ENCODE measurements at places on chromosomes 6 and 20.

DNA sequence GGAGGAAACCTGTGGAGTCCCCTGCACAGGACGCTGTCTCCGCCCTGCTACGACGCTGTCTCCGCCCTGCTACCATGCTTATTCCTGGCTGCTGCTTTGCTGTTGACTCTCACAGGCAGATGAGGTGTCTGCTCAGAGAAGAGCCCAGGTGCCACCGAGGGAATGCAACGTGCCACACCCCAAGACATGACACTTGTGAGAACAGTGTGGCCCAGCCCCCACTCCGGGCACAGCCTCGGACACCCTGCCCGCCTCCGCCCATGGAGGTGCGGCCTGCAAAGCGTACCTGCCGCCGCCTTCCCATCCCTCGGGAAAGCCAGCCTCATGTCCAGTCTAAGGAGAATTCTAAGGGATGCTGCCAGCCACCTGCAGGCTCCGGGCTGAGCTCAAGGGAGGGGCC, 15.6 kb upstream of the MRGBP start:
- no peak for DNase-seq

DNA sequence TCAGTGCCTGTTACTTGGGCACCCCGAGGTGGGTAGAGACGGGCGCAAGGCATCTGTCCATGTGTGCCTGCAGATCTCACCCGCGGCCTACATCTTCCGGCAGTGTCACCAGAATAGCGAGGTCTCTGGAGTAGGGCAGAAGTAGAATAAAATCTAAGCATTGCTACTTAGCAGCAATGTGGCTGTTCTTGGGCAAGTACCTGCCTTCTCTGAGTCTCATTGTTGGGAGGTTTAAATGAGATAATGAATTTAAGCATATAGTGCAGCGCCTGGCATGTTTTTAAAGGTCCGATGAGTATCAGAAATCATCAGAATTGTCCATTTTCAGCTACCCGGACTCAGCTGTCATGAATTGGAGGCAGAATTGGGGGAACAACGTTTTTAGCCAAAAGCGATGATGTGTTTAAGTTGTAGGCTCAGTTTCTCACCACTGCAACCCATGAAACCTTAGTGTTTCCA, 800 bp downstream of the ABCC10 start:
- no peak for DNase-seq

DNA sequence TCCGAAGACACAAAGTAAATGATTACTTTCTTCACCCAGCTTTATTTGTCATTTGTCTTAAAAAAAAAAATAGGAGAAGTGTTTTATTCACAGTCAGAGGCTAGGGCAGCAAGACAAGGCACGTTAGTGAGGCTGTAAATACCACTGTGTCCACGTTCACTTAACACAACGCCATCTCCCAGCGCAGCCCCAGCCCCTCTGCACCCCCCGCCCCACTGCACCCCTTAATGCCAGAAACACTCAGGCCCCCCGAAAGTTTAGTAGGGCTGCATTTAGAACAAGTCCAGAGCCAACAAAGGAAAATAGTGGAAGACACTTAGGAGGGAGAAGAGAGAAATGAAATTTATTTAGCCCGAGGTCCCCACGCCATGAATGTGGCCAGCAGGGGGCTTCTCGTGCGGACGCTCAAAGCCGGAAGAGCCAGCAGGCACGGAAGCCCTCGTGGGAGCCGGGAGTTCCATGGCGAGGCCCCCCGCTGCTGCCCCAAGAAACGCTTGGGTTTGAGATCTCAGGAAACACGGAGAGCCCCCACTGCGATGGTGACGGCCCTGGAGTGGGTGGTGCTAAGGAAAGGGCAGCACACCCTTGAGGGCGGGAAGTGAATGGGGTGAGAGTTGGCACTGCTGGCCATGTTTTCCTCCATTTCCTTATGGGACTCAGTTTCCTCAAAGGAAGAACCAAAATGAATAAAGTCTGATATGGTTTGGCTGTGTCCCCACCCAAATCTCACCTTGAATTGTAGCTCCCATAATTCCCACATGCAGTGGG, 50.2 kb downstream of the IYD start:
- peak; percentile 86 for DNase-seq

GRCh38 chr20:44198872-44199271, 11.7 kb downstream of the OSER1 start:
- DNase-seq: no peak

GRCh38 chr6:108250240-108250866, 10.5 kb downstream of the SNX3 start:
- no peak for DNase-seq

DNA sequence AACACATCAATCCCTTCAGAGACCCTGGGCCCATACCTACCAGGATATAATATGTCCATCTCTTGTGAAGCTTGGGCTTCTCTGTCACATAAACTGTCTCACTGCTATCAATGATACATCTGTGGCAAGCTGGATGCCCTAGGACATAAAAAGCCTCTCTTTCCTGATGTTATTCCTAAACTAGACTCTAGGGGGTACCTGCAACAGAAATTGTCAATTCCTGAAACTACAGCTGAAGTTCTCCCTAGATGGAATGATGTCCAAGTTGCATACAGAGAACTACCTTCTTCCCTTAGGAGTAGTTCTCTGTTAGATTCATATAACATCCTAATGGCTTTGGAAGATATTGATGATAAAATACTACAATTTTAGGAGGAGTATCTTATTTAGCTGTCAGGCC, 35.8 kb downstream of the TBX18 start:
- no peak for DNase-seq

DNA sequence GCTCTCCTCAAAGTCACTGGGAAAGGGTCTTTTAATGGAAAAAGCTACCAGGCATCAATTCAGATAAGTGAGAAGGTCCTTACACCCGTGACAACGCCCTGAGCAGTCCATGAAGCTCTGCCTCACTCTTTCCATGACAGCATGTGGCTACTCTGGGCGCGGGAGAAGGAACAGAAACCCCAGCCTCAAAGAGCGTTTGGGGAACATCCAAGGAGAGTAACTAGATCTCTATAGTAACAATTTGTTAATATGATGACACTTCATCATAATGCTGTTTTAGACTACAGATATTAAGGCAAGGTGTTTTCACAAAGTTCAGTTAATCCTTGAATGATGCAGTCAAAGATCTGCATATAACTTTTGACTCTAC, 55.2 kb downstream of the KIF6 start:
- DNase-seq: no peak

GRCh38 chr6:43078691-43079090, 2.6 kb downstream of the PTK7 start:
- DNase-seq: no peak

- DNase-seq: no peak
Measured at GRCh38 chr6:53411451-53411850, 62.7 kb upstream of the ELOVL5 start.

DNA sequence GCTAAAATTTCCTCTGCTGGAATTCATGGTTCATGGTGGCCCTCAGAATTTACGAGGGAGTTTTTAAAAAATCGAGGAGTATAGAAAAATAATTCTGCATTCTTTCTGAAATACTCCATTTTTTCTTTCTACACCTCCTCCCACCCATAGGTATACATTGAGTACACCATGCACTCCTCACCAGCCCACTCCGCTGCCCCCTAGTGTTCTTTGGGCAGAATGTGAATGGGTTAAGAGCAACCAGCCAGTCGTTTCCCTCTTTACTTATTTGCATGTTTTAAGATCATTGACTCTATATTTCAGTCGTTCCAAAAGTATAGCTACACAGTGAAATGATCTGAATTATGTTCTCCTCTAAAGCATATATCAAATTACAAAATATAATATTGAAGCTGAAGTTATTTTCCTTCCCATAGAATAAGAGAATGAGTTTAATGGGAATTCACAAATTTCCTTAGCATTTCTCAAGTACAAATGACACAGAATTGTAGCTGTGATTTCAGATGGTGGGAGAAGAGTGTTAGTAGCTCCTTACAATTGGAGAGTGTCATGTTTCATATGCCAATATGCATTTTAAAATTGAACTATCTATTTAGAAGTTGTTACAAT, 977.7 kb upstream of the SLC35B3 start:
- DNase-seq: no peak

- no peak for DNase-seq
Measured at GRCh38 chr6:54800050-54800600, 46.4 kb upstream of the FAM83B start.

GRCh38 chr6:110446405-110446804, 30.0 kb downstream of the SLC22A16 start:
- no peak for DNase-seq

GRCh38 chr20:11755071-11755841, 162.4 kb upstream of the BTBD3 start:
- DNase-seq: no peak

- no peak for DNase-seq
Measured at GRCh38 chr6:170509723-170510018, 43.4 kb downstream of the PSMB1 start.

DNA sequence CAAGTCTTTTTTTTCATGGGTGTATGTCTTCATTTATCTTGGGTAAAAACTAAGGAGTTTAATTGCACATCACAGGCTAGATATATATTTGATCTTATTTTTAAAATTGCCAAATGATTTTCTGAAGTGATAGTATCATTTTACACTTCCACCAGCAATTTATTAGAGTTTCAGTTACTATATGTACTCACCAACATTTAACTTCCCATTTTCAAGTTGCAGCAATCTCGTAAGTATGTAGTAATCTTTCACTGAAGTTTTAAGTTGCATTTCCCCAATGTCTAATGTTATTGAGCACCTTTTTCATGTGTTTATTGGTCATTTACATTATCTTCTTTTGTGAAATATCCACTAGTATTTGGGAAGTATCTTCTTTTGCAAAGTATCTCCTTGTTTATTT, 277.4 kb upstream of the CNR1 start:
- no peak for DNase-seq

DNA sequence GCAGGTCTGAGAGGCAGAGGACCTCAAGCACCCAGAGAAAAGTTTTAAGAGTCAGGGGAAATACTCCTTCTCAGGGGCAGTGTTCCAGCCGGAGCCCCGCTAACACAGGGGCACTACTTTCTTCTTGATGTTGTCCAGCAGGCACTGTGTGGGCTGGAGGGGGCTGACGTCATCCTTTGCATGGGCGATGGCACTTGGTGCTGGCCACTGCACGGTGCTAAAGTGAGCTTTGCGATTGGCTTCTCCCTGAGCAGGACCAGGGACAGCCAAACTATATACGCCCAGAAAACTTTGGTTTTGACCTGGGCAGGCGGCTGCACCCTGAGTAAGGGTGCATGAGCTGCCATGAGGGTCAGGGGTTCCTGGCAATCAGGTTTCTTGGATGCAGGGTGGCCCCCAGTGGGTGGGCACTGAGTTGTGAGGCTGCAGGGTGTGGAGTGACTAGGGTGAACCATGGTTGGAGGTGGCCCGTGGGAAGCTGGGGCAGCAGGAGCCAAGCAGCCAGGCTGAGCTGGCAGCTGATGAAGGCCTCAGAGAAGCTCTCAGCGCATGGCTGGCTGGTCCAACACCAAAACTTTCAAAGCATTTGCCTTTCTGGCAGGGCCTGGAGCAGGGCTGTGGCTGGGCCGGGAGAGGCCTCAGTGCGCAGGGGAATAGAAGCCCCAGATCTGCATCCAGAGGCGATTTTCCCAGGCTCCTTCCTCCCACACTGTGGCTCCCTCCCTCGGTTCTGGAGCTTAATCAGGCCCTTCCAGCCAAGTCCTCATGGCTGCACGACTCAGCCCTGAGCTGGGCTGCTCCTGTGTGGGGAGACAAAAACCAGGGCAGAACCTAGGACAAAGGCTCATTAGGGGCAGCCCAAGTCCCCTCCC, 18.3 kb downstream of the MRPS18A start:
- peak; percentile 85 for DNase-seq
